Activated CD4-positive, alpha-beta memory T cell treated with anti-CD3 and anti-CD28 coated beads for 36 hours (primary cell): ENCODE measurements at places on chromosomes 11 and 22. TPM values are rescaled to one million over a fixed set of nuclear protein-coding genes. Genes with fewer than 3 reads are reported as not detected.

- no peak overlapping the region for H3K27ac ChIP-seq
- no peak overlapping the region for H3K4me3 ChIP-seq
- H3K4me1 ChIP-seq: peaks cover 20% of the 10 kb centered on the region
- no peak for DNase-seq
- H3K27me3 ChIP-seq: no peaks in the 10 kb centered on the region
These were observed 21.3 kb downstream of the TBC1D22A start for GRCh38 chr22:46783721-46784120.

DNA sequence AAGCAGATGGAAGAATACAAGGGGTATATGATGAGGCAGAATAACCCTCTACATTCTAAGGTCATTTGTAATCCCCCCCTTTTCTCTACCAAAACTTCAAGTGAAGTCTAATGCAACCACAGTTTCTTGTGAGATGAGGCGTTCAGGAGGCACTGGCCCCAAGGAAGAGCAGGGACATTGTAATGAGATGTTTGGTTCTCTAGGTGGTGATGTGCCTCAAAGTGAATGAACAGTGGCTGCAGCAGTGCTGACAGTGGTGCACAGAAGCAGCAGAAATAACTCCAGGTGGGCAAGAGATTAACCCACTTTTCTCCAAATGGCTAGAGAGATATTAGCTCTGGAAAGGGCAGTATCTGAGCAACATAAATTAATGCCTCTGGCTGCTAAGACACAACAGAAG, 33.8 kb downstream of the PDGFD start:
- no peak for DNase-seq
- no peaks in the 10 kb centered on the region for H3K4me1 ChIP-seq
- H3K27me3 ChIP-seq: no peaks in the 10 kb centered on the region

GRCh38 chr22:30227438-30228228, 18.9 kb downstream of the LIF start:
- no peaks in the 10 kb centered on the region for H3K36me3 ChIP-seq
- no peak overlapping the region for H3K4me3 ChIP-seq
- H3K27ac ChIP-seq: no peak overlapping the region
- no peaks in the 10 kb centered on the region for H3K27me3 ChIP-seq

DNA sequence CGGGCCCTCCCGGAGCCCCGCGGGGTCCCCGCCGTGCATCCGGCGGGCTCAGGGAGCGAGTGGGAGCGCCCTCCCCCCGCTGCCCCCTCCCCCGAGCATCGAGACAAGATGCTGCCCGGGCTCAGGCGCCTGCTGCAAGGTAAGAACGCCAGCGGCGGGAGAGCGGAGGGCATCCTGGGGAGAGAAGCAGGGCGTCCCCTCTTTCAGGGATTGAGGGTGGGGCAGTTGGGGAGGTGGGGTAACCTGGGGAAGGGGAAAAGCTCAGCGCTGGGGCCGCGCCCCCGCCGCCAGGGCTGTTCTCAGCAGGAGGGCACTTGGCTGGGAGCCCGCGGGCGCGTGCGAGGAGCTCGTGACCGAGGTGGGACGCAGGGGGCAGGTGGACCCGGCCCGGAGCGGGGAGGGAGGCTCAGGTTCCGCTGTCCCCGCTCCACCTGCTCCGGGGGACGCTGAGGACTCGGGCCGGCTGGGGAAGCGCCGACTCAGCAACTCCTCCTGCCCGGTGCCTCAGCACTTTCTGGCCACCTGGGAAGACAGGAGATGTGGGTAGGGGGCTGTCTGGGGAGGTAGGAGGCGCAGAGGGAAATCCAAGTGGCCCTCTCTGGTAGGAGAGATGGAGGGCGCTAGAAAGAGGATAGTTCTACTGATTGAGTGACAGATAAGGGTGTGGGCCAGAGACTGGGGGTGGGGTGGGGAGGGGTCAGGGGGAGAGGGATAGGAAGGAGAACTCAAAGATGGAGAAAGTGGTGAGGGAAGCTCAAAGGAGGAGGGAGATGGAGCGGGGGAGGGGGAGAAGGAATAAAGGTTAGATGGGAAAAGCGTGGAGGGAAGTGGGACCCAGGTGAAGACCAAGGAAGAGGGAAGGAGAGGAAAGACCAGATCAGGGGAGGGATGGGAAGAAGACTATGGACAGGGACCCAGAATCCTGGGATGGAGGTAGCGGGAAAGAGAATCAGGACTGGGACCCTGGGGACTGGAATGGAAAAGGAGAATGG, 726 bp downstream of the RTN4RL2 start:
- no peak overlapping the region for H3K27ac ChIP-seq
- H3K4me3 ChIP-seq: peak overlapping the region; percentile 23
- no peak for DNase-seq
- peaks cover 36% of the 10 kb centered on the region for H3K27me3 ChIP-seq
- no peaks in the 10 kb centered on the region for H3K36me3 ChIP-seq

GRCh38 chr22:41917903-41918791, 3.3 kb upstream of the SHISA8 start:
- peaks cover 22% of the 10 kb centered on the region for H3K4me1 ChIP-seq
- no peak overlapping the region for H3K4me3 ChIP-seq
- no peak overlapping the region for H3K27ac ChIP-seq
- DNase-seq: no peak

Gene SLCO2B1
- total RNA-seq: not detected

Gene TSPAN4
- 5.2 TPM for total RNA-seq
